ENCODE measurements at places on chromosomes 12 and 14.

DNA sequence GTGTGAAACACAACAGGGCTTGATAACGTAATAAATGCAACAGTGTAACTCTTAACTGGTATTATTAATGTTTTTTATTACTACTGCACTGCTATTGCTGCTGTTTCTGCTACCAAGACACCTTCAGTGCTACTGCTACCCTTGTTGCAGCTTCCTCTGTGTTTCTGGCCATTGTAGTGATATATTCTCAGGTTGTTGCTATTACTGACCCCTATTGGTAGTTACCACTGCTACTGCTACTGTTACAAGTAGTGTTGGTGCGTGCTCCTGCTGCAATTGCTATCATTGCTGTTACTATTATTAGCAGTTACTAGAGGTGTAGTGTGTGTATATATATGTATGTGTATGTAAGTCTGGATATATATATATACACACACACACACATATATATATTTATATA, 87.2 kb upstream of the PTPRB start:
- peak; percentile 4 for DNase-seq

DNA sequence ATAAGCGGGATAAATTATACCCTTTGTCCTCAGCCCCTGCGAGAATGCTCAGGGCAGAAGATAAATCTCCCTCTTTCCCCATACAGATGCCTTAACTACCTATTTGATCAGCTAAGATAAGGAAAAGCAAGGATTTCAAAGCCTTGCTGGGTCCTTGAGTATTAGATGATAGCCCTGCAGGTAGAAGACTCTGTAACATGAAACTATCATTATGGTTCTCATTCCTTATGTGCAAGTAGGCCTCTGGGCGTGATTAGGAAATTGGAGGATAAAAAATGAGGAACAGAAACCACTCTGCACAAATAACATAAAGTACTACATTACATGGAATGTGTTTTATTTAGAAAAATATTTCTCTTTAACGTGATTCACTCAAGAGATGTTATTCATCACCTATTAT, 14.5 kb upstream of the WDR89 start:
- DNase-seq = no peak

- DNase-seq = no peak
These were observed 38.0 kb downstream of the TMEM63C start for GRCh38 chr14:77219591-77219990.

- no peak for DNase-seq
These were observed 1.1 kb downstream of the NELL2 start for GRCh38 chr12:44874981-44875416.

DNA sequence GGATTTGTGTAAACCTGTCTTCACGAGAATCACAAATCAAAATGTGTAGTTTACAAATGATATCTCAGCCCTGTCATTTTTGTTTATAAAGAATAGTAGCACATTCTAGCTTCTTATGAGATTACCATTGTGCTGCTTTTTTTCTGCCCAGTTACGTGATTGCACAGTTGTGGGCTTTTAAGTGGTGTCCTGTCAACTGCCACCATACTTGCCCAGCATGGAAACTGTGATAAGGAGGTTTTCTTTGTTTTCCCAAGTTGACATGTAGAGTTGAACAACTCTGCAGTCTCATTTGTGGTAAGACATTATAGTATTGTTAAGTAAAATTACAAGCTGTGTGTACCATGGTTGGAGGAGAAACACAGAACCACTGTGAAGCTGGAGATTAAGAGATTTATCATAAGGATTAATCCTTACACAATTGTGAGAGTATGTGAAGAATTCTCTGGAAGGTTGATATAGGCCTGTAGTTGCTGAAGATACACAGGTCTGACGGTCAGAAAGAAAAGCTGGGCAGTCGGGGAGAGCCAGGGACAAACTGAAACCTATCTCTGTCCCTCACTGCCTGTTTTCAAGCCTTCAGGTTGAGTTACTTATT, 12.2 kb downstream of the CHURC1 start:
- no peak for DNase-seq

DNA sequence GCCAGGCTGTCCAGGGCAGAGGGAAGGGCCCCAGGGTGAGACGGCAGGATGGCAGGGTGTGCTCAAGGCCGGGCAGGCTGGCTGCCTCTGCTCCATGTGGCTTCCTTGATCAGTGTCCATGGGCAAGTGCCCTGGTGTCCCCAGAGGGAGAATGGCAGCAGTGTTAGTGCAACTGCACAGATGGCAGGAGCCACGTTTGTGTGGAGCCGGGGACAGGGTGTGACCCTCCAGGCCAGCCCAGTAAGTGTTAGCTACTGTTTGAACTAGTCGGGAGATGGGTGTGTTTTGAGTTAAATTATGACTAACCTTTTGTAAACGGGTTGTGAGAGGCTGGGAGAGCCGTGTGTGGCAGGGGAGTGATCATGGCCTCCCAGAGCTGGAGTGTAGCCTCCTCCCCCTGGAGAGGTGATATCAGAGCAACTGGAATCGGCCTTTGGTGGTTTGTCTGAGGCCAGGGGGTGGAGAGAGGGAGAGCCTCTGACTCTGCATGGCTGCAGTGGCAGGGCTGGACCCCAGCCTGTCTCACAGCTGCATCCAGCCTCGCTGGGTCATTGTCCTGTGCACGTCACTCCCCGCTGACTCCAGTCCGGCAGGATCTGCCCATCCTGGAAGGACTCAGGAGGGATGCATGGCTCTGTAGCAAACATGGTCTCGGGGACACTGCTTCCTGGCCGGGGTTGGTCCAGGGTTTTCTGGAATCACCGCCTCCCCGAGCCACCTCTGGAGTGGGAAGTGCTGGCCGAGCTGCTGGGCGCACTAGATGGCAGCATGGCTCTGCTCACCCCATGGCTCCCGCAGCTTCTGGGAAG, 27.8 kb downstream of the AACS start:
- DNase-seq = peak; percentile 35

DNA sequence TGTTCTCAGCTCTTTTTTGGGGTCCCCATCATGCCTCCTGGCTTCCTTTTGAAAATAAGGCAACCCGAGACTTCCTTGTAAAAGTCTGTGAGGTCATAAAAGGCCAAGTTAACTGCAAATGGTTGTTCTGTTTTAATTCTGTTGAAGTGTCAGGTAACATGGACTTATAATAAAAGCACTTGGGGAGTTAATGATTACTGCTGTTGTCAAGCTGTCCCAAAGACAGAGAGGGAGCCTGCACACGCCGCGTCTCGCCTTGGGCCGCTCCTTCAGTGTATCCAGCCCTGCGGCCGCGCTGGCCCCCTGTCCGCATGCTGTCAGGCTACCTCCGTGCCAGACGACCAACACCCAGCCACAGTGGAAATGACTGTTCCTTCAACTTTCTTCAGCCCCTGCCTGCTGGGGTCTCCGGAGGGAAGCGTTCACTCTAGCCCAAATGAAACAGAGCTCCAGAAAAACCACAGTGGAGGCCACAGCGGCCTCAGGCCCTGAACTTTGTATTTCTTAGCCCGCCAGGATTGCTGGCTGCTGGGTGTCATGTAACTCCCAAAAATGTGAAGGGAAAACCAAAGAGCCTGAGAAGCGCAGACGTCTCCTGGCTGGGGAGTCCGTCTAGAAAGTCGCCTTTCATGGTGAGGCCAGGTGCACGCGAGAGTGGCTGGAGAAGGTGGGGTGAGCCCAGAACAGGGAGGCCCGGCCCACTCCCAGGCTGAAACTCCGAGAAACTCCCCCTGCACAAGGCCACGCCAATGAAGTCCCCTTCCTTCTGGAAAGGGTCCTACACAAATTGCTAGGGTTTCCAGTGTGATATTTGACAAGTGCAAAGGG, 189.1 kb downstream of the ZFP36L1 start:
- DNase-seq = no peak

GRCh38 chr14:68873376-68873775, 80.5 kb upstream of the ZFP36L1 start:
- no peak for DNase-seq

DNA sequence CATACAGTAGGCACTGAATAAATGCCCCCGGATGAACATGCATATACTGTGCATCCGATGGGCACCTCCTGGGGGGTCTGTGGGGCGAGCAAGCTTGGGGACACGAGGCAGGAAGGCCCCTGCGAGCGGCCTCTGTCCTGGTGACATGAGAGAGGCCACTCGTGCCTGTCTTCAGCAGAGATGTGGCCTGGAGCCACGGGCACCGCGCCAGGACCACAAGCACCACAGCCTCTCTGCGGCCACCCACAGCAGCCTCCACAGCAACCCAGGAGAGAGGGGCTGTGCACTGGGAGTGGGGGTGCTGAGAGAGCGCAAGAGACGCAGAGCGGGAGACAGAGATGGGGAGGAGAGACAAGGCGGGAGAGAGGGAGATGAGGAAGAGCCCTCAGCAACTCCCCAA, 118.5 kb downstream of the RFLNA start:
- DNase-seq = no peak

- DNase-seq = no peak
These were observed 9.8 kb downstream of the BCL11B start for GRCh38 chr14:99261912-99262787.

GRCh38 chr12:124296295-124296915, 1.5 kb downstream of the RFLNA start:
- no peak for DNase-seq

DNA sequence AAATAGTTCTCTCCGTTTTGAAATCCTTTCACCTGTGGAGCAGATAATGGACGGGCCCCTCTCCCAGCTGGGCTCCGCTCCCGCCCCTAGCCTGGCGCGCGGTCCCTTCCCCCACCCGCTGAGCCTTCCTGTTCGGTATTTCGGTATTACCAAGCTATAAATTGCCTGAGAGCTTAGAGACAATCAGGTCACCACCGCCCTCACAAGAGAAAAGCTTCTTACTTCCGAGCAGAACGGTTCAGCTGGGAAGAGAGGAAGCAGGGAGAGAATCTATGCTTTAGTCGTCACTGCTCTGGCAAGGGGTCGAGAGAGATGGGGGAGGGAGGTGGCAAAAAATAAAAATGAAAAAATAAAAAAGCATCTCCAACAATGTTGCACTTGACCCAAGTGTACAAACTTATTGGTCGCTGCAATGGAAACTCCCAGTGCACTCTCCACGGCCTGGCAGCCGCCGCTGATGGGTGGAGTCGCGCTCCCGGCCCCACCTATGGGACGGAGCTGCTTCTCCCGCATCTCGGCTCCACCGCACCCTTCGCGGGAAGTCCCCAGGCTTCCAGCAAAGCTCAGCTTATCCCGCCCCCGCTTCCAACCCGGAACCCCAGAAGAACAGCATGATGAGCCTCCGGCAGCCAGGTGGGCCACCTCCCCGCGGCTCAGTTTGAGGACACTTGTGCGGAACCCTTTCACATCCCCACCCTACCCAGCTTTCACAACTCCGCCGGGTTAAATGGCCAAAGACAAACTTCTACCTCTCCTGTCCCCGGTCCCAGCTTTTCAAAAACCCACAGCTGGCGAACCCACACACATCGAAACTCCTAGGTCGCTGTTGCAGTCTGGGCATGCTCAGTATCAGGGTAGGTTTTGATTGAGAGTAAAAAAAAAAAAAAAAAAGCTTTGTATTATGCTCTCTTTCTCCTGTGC, 832 bp upstream of the SYT1 start:
- DNase-seq = peak; percentile 32

GRCh38 chr12:48813465-48814261, 4.6 kb upstream of the CACNB3 start:
- peak; percentile 4 for DNase-seq

GRCh38 chr12:54641554-54641953, 6.6 kb downstream of the DCD start:
- no peak for DNase-seq

DNA sequence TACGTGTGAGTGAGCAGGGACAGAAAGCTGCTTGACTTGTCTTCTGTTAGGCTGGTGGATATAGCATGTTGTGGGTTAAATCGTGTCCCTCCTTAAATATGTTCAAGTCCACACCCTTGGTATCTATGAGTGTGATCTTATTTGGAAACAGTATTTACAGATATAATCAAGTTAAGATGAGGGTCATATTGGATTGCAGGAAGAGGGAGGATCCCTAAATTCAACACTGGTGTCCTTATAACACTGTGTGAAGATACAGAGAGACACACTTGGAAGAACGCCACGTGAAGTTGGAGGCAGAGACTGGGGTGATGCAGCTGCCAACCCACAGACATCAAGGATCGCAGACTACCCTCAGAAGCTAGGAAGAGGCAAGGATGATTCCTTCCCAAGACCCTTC, 275.2 kb upstream of the SSTR1 start:
- DNase-seq = no peak

GRCh38 chr12:27347779-27348178, 15.1 kb downstream of the BMAL2 start:
- no peak for DNase-seq

- no peak for DNase-seq
These were observed 4.7 kb downstream of the MGP start for GRCh38 chr12:14880890-14881453.

GRCh38 chr14:68546839-68547238, 246.0 kb downstream of the ZFP36L1 start:
- peak; percentile 22 for DNase-seq

DNA sequence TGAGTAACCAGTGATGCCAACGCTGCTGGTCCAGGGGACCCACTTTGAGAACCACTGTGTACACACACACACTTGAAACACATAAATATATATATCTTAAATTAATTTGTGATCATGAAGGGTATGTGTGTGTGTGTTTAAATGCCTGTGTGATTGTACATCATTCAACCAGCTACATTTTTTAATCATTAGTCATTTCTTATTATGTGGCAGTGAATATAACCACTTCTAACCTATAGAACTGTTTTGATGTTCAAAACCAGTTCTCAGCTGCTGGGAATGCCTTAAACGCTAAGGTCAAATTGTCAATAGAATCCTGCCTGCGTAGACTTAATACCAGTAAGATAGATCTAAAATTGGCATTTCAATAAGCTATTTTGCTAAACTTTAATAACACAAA, 330.0 kb downstream of the SYT1 start:
- no peak for DNase-seq

GRCh38 chr14:88895116-88895515, 70.7 kb downstream of the TTC8 start:
- peak; percentile 5 for DNase-seq

DNA sequence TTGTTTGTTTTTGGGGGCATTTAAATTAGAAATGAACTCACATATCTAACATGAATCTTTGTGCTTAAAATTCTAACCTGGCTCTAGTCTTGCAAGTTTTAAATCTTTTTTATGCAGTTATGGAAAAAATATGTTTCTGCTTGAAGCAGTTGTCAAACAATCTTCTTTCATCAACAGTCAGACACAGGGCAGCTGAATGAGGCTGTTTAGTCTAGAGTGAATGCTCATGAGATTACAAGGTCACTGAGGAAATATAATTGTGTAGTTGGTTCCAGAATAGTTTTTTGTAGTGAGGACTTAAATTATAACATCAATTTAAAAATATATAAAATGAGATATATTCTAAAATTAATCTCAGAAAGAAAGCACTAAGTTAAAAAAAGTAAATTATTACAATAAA, 76.5 kb downstream of the TRMT5 start:
- no peak for DNase-seq

DNA sequence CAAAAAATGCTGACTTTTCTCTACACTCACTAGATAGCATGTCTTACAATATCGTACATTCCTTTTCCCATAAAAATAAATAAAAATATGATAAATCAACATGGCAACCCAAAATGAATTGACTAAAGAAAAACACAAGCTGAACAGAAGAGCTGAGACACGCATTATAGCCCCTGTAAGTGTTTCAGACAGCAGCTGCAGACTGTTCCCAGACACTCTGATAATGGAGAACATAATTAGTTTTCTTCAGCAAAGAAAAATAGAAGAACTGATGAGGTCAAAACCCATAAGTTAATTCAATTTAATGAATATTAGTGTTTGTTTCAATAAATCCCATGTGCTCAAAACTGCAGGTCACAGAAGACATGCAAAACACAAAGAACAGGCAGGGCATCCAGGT, 23.8 kb downstream of the ST8SIA1 start:
- no peak for DNase-seq

- no peak for DNase-seq
These were observed 214.3 kb downstream of the KIF26A start for GRCh38 chr14:104352493-104353220.

- DNase-seq = no peak
These were observed 13.9 kb upstream of the UBC start for GRCh38 chr12:124928095-124928911.
